Aorta (tissue), 5 donors: ENCODE measurements at places on chromosomes 6 and 20. TPM values are rescaled to one million over a fixed set of nuclear protein-coding genes. Genes with fewer than 3 reads are reported as not detected.

The SMPDL3A gene
- total RNA-seq, result 3.9 TPM

DNA sequence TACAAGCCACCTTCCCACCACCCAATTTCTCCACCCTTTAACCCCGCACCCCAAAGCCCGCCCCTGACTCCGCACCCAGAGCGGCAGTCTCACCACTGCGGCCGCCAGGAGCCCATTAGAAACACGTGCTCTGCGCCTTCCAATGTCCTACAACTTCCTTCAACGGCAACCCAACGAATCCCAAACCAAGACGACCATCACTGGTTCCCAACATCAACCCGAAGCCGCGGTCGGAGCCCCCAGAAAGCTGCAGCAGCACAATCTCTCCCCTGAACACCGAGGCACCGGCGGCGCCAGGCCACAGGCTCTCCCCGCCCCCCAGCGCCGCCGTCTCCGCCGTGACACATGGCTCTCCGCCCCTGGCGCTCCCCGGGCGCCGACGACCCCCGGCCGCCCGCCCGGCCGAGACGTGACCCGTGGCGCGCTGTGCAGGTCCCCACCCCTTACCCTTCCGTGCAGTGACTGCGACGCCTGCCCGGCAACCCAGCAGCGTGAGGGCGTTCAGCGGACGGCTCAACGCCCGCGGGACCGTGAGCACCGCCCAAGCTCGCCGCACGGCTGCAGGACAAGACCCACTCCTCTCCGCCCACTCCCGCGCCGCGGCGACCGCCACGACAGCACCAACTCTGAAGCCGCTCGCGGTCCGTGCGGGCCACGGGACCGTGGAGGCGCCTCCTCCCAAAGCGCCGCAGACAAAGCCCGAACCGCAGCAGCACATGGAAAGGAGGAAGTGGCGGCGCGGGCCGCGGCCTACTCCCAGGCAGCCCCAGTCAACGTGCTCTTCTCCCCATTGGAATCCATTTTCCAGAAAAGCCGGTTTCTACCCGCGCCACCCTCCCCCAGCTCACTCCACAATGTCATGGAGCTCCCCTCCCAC lies 551 bp downstream of the SYNCRIP start:
- DNase-seq, result peak; percentile 82

DNA sequence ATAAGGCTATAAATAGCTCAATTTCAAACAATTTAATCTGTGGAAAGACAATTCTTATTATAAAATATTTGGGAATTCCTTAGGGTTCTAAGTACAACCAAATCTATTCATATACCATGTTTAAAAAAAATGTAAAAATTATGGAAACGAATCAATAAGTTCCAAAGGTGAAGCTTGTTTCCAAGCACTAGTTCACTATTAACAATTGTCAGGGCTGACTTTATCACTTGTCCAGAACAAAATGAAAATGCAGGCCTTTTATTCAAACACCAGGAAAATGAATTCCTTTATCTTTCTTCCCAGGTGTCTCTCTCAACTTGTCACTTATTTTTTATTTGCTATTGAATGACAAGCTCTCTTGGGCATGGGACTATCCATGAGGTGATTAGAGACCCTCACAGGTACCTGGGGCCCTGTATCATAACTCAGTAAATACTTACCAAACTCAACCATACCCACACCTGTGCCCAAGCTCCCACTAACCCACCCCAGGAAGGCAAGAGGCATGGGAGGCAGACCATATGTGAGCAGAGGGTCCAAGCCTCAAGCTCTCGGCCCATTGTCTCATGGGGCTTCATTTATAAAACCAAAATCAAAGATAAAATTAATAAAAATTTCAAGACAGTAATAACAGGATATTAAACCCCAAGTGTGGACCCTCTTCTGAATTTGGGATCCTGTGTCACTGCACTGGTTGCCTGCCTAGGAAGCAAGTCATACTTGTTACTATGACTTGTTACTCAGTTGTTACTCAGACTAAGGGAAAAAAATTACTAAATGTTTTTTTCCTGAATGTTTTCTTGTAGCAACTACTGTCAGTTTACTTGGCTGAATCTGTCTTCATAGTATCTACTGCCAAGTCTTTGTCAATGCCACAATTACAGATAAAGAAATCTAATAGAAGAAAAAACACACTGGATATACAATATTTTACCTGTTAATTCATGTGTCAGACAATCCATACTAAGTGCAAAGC lies 54.7 kb downstream of the PTPRK start:
- DNase-seq, result no peak

- DNase-seq, result no peak
Measured at GRCh38 chr6:74638412-74638811, 567.4 kb downstream of the COL12A1 start.

DNA sequence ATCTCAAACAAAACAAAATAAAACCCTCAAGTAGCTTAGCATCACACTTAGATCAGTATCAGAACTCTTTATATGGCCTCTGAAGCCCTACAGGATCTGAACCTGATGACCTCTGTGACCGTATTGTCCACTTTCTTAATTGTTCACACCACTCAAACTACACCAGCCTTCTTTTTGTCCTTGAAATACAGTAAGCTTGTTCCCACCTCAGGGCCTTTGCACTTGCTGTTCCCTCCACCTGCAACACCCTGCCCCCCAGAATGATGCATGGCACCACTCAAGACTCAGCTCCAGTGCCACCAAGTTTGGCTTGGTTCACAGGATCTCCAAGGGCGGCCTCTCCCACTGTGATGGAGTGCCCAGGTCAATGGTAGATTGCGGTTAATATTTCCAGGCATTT lies 25.7 kb downstream of the CPNE5 start:
- DNase-seq, result no peak

DNA sequence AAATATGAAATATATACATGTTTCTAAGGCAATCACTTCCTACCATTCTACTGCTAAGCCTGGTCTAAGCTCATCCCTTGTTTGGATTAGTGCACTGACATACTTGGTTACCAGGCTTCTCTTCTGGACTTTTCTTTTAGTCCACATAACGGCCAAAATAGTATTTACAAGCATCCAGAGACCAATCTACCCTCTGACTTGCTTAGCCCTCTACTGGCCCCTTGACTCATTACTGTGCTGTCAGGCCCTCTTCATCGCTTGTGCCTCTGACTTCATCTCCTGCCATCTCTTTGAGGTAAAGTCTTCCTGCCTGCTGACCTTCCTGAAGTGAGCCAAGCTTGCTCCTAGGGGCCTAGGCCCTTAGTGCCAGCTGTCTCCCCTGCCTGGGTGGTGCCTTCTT lies 35.1 kb downstream of the TULP4 start:
- no peak for DNase-seq
